ENCODE measurements at places on chromosomes 5 and 9. TPM values are rescaled to one million over a fixed set of nuclear protein-coding genes. Genes with fewer than 3 reads are reported as not detected.

DNA sequence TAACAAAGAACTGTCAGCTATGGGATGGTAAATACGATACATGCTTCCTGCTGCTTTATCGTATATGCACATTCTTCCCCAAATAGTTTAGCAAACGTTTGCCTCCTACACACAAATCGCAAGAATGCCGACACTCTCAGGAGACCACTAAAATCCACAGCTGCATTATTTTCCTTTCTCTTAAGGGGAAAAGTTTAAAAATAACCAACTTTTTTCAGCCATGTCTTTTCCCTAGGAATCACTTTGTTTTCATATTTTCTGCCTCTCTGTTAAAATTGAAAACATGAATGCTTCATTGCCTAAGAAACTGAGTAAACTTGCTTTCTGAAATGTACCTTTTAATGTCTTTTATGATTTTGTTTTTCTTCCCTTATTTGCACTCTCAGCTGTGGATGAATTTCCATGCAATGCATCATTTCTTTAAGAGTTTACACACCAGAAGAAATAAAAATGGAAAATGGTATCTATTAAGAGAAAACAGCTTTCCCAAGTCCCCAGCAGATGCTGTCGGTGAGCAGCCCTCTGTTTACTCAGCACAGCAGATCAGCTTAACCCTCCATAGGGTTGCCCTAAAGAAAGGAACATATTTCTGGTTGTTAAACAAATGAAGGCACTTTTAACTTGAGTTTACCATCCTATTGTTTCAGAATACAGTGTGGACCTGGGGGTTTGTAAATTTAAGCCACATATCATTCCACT is 66.2 kb downstream of the IZUMO3 start:
- no peak for DNase-seq

- no peak for DNase-seq
These were observed 150.1 kb downstream of the RNF180 start for GRCh38 chr5:64315778-64316177.

QSOX2 gene
- total RNA-seq = 10.0 TPM

F2R gene
- total RNA-seq = 1.5 TPM

All from pancreas (tissue), 10 donors.